ENCODE measurements at places on chromosomes 13 and 19.

- no peak for DNase-seq
Measured at GRCh38 chr19:17244618-17245534, 843 bp downstream of the NR2F6 start.

DNA sequence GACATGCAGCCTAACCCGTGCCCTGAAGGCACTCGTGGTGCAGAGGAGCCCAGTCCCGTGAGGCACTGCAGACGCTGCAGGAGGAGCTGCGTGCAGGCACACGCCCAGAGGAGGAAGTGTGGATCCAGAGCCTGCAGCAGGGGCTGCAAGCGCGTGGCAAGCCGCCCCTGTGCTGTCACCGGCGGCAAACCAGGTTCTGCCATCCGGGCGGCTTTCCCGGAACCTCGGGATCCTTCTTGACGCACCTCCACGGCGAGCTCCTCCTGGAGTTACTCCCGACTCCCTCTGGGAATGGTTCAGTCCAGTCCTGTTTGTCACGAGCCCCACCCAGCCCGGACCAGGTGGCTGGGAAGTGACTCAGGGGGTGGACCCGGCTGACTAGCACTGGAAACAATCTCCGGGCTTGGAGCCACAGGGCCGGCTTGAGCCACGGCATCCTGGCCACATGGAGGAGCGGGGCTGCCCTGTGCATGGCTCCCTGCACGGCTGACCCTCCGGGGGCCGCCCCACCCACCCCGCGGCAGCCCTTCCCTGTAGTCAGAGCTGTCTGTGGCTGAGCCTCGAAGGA lies 10.2 kb downstream of the DPP9 start:
- DNase-seq: no peak

DNA sequence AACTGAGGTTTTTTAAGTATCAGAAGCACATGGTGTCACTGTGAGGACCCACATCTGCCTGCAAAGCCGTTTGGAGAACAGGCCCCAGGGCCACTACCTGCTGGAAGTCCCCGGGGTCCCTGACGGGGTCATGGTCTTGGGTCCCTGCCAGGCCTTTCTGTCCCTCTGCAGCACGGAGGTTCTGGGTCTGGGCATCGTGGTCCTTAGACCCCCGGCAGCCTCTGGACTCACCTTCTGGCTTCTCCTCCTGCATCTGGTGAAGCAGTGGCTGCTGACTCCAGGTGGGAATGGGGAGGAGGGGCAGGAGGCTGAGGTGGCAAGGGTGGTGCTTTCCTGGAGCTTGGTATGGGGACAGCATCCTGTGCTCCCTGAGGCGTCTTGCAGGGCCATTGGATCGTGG lies 198.6 kb downstream of the TEX29 start:
- DNase-seq: no peak

- peak; percentile 30 for DNase-seq
Measured at GRCh38 chr13:39616087-39616694, 13.2 kb upstream of the LHFPL6 start.

GRCh38 chr19:42290523-42291434 lies 11.2 kb upstream of the PRR19 start:
- DNase-seq: peak; percentile 67

GRCh38 chr13:94704377-94705080 lies 7.8 kb downstream of the SOX21 start:
- DNase-seq: no peak

DNA sequence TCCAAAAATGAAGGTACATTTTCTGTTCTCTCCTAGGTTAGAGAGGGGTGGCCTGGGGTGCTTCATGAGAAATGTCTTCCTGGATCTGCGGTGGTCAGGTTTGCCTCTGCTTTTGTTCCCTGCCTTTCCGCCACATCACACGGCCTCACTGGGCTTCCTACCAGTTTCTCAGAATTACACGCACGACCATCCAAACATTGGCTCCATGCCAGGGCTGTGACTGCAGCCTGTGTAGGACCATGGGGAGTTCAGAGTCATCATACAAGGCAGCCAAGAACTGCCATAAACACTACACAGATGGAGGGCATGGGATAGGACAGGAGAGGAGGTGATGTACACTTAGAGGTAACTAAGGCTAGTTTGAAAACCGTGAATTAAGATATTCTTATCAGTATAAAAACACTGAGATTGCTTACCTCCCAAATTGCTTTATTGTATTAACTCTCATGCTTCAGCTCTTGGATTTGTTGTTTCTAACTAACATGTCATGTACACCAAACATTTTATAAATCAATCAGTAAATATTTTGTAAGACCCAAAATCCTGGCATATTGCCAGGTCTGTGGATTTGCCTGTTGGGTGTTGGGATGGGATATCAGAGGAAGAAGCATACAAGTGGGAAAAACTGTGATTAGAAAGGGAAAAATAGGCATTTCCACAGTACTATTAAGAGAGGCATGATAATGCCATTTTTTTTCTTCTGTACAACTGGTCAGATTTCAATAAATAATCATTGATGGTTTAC lies 45.2 kb downstream of the CDADC1 start:
- DNase-seq: no peak

DNA sequence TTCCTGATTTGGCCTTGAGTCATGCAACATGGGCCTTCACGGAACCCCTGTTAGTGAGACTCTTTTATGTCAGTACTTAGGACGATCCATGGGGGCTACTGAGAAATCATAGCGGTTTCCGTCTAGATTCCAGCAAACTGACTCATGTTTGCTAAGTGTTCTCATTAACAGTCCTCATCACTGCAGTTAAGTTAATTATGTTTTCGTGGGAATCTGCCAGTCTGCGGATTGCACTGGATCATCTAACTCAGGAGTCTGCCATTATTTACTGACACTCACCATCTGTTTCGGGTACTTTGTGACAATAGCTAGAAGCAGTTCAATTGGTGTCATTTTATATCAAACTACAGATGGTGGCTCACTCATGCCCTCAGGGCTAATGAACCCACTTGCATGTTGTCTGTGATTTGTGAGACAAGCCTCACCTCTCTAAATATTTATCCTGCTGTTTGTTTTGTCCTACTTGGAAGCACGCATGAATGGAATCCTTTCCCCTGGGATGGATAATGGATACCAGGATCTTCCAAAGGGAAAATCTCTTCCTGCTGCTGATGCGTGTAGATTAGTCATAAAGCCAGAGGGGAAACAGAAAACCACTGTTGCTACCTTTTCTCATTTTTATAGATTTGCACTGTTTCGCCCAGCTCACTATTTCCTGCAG lies 61.8 kb downstream of the RAB20 start:
- DNase-seq: no peak

- no peak for DNase-seq
Measured at GRCh38 chr13:45040622-45041021, 51.3 kb downstream of the GPALPP1 start.

- no peak for DNase-seq
Measured at GRCh38 chr19:16454351-16454918, 17.3 kb downstream of the EPS15L1 start.

DNA sequence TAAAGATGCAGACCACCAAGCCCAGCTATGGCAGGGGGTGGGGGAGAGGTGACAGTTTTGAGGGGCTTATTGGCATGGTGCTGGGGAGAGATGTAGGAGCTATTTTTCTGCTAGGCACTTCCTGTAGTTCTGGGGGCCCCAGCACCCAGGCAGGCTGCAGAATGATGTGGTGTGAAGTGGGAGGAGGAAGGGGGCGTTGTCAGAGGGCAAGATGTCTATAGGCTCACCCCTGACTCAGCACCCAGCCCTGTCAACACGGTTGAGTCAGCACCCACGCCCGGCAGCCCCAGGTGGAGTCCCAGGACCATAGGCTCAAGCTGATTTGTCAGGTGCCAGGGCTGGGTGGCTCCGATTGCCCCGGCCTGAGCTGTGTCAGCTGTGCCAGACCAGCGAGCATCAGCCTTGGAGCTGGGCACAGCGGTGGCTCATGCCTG lies 5.8 kb downstream of the KLF2 start:
- peak; percentile 95 for DNase-seq

DNA sequence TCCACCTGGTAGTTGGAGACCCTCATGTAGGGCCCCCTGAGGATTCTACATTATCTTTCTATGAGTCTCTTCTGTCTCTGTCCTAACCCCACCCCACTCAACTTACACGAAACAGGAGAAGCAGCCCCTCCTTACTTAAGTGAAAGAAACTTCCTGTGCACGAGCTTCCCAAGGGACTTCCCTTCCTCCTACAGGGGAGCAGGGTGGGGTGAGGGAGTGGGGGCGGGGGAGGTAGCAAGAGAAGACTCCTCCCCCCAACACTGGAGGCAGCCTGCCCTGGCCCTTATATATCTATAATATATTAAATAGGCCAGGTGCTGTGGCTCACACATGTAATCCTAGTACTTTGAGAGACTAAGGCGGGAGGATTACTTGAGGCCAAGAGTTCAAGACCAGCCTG lies 5.5 kb upstream of the PDE4C start:
- no peak for DNase-seq

- DNase-seq: peak; percentile 41
Measured at GRCh38 chr19:56111601-56112312, 9.3 kb downstream of the ZNF787 start.

DNA sequence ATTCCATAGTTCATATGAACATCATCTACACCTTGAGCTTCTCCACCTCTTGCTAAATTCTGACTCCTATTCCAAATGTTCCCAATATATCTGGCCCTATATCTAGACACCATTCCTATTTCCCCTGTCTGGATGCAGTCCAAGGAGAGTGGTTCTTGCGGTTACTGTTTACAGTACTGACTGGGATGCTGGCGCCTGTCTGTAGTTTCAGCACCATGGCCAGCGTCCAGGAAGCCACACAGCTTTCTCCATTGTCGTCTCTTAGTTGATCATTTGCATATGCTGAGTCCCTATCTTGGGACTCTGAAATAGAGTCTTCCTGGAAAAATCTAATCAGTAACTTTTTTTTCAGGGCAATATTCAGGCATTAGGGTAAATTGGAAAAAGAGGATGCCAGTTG lies 14.9 kb downstream of the LAIR2 start:
- DNase-seq: peak; percentile 55

DNA sequence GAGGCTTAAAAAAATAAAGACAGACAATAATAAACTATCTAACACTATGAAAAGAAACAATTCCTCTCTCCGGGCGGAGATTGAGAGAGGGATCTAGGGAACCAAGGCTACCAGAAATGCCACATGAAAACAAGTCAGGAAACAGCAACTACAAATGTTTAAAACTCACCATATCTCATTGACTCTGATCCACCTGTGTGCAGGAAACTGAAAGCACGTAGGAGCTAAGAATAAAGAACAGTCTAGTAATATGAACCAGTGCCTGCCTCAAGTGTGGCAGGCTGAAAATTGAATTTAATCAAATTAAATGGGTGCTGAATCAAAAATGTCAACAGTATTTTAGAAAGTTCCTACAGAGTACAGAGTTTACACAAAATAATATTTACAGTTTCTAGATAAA lies 1701.0 kb downstream of the SLITRK5 start:
- no peak for DNase-seq

DNA sequence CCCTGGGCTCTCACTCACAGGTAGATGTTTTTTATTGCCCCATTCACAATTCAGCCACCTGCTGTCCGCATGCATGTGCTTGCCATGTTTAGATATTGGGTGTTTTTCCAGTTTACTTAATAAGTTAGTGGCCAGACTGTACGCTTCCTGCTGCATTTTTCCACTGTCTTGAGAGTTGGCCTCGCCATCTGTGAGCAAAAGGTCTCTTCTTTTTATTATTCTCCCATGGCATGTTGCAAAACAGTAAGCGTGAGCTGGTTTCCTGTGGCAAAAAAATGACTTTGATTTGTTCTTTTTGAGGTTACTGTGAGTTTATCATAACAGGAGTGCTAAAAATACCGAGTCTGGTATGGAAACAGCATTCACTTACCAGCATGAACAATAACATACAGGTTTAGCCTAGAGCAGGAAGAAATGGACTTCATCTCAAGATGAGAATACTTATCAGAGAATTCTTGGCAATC lies 46.0 kb downstream of the SAE1 start:
- DNase-seq: peak; percentile 34

- no peak for DNase-seq
Measured at GRCh38 chr13:84668637-84669036, 786.4 kb upstream of the SLITRK1 start.

DNA sequence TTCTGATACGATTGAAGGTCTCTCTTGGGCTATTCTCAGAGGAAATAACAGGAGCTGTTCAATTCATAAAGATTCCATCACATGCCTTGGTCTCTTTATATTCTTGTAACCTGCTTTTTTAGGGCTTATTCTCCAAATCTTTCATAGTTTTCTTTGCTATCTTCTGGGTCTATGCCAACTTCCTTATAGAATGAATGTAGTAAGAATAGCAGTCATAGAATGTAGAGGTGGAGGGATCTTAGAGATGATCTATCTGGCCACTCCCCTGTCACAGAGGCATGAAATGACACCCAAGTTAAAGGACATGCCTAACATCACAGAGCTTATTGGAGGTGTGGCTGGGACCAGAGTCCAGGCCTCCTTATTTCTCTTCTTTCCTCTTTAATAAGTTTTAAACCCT lies 13.2 kb downstream of the LCP1 start:
- DNase-seq: no peak

DNA sequence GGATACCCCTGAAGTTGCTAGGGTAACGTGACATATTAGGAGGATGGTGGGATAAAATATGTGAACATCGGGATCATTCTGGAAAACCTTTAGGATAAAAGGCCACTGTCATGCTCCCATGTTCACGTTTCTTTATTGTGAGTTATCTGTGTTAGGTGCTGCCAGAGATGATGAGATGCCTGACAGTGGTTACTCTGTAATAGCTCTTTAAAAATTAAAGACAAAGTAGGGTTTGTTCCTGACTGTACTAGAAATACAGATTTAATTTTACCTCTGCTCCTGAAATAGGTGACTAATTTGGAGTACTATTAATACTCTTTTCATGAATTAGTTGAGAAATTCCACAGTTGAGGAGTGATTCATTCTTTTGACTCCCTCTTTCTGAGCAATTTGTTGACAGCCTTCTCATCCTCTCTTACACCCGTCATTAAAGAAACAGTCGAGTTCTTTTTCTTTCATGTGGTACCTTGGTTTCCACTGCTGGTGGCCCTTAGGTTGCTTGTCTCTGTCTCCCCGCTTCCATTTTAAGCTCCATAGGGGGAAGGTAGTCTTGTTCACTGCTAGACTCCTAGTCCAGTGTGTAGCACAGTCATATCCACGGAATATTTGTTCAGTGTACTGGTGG lies 28.4 kb downstream of the SAE1 start:
- DNase-seq: peak; percentile 26

GRCh38 chr13:64186071-64186470 lies 2770.4 kb upstream of the PCDH20 start:
- no peak for DNase-seq

- no peak for DNase-seq
Measured at GRCh38 chr13:55653497-55653896, 1487.2 kb upstream of the PRR20A start.

DNA sequence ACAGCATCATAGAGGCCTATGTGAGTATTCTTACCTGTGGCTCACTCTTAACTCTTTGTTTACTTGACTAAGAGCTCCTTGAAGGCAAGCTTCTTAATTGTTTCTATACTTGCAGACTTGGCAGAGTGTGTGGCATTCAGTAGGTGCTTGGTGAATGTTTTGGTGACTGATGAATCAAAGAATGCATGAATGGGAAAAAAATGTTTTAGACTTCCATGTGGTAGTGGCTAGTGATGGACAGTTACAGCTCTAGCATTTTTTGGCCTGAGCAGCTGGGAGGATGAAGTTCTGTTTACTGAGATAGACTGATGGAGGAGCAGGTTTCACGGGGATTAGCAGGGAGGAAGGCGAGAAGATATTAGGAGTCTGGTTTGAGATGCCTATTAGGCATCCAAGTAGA lies 13.6 kb downstream of the HAS1 start:
- DNase-seq: no peak

All from activated gamma-delta T cell treated with Interleukin-2 at 50 U/mL for 16 hours (primary cell).